ENCODE measurements at places on chromosomes 6 and 20. TPM values are rescaled to one million over a fixed set of nuclear protein-coding genes. Genes with fewer than 3 reads are reported as not detected.

GRCh38 chr6:10465629-10466499 is 51.0 kb upstream of the TFAP2A start:
- H3K36me3 ChIP-seq, result no peaks in the 10 kb centered on the region
- H3K4me1 ChIP-seq, result no peaks in the 10 kb centered on the region
- no peak overlapping the region for H3K4me3 ChIP-seq
- H3K27me3 ChIP-seq, result no peaks in the 10 kb centered on the region
- DNase-seq, result no peak

- H3K36me3 ChIP-seq, result no peaks in the 10 kb centered on the region
- peaks cover 8% of the 10 kb centered on the region for H3K4me1 ChIP-seq
- H3K27me3 ChIP-seq, result no peaks in the 10 kb centered on the region
- DNase-seq, result peak; percentile 48
- H3K27ac ChIP-seq, result peak overlapping the region; percentile 64
These were observed 604 bp upstream of the RAB5IF start for GRCh38 chr20:36604952-36605398.

DNA sequence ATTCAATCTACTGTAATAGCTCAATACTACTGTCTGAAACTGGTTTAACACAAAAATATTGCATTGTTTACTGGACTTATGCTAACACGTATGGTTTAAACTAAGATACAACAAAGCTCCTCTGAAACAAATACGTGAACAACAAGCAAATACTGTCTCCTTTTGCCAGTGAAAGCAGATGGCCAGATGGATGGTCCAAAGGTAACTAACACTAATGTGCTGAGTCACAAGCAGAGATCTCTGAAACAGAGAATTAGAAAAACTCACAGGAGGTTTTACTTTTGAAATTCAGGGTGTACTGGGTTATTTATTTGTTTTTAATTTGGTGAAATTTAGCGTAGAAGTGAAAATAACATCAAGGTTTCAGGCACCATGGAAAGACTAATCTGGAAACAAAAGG is 124.3 kb upstream of the SOX4 start:
- no peaks in the 10 kb centered on the region for H3K36me3 ChIP-seq
- peaks cover 2% of the 10 kb centered on the region for H3K4me1 ChIP-seq
- no peak overlapping the region for H3K27ac ChIP-seq
- DNase-seq, result no peak
- no peak overlapping the region for H3K4me3 ChIP-seq
- H3K27me3 ChIP-seq, result no peaks in the 10 kb centered on the region

- H3K4me3 ChIP-seq, result no peak overlapping the region
- no peaks in the 10 kb centered on the region for H3K27me3 ChIP-seq
- H3K4me1 ChIP-seq, result no peaks in the 10 kb centered on the region
- H3K27ac ChIP-seq, result no peak overlapping the region
- DNase-seq, result peak; percentile 5
These were observed 34.9 kb downstream of the ERMARD start for GRCh38 chr6:169786349-169786748.

- H3K4me1 ChIP-seq, result peaks cover 4% of the 10 kb centered on the region
- DNase-seq, result peak; percentile 59
- no peaks in the 10 kb centered on the region for H3K36me3 ChIP-seq
- no peaks in the 10 kb centered on the region for H3K27me3 ChIP-seq
- H3K27ac ChIP-seq, result peak overlapping the region; percentile 24
- no peak overlapping the region for H3K4me3 ChIP-seq
These were observed 1153.1 kb upstream of the GJE1 start for GRCh38 chr6:140979642-140980091.

GRCh38 chr6:56009636-56010035 is 134.2 kb upstream of the BMP5 start:
- no peak overlapping the region for H3K27ac ChIP-seq
- H3K27me3 ChIP-seq, result no peaks in the 10 kb centered on the region
- H3K4me3 ChIP-seq, result no peak overlapping the region
- no peaks in the 10 kb centered on the region for H3K4me1 ChIP-seq
- no peaks in the 10 kb centered on the region for H3K36me3 ChIP-seq

DNA sequence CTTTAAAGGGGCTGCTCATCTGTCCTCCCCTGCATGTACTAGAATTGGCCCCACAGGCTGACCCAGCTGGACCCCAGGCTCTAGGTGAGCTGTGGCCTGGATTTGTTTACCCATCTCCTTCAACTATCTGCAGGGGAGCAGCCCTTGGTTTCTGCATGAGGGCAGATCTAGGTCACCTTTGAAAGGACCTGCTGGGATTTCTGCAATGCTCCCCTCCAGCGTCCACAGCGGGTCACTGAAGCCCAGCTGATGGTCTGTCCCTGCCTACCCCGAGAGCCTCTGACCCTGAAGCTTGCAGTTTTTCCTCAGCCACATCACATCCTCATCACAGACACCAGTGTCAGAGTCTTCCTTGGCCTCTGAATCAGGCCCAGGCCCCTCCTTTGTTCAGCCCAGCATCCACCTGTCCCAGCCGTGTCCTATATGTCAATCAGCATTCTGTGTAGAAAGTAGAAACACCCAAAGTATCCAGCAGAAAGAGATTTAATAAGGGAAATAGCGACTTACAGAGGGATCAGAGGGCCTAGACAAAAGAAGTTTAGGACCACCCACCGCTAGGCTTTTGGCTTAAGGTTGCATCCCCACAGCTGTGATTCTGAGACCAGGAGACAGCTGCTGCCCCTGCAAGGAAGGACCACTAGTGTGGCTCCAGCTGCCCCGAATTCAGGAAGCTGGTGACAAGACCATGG is 243.1 kb downstream of the LRFN2 start:
- no peak overlapping the region for H3K27ac ChIP-seq
- no peaks in the 10 kb centered on the region for H3K4me1 ChIP-seq
- H3K36me3 ChIP-seq, result no peaks in the 10 kb centered on the region
- H3K4me3 ChIP-seq, result no peak overlapping the region

DNA sequence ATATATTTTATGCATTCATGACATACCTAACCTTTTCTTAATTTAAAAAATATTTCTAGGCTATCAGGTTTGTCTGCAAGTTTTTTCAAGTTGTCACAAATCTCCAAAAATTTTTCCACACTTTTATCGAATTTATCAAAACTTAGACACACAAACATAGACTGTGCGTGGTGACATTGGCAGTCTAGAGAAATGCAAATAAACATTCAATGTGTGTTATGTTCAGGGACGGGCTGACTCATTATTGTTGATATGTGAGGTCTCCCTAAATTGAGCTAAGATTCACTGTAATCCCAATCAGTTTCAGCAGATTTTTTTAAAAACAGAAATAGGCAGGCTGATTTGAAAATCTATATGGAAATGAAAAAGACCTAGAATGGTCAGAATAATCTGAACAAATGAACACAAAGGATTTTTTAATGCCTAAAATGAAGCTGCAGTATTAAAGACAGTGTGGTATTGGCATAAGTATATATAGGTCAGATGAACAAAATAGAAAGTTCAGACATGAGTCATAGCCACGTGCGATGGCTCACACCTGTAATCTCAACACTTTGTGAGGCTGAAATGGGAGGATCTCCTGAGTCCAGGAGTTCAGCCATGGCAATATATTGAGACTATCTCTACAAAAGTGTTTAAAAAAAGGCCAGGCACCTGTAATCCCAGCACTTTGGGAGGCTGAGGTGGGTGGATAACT is 19.2 kb downstream of the BLTP3A start:
- H3K4me1 ChIP-seq, result no peaks in the 10 kb centered on the region
- no peak overlapping the region for H3K4me3 ChIP-seq
- no peak overlapping the region for H3K27ac ChIP-seq
- H3K27me3 ChIP-seq, result no peaks in the 10 kb centered on the region
- H3K36me3 ChIP-seq, result no peaks in the 10 kb centered on the region

DNA sequence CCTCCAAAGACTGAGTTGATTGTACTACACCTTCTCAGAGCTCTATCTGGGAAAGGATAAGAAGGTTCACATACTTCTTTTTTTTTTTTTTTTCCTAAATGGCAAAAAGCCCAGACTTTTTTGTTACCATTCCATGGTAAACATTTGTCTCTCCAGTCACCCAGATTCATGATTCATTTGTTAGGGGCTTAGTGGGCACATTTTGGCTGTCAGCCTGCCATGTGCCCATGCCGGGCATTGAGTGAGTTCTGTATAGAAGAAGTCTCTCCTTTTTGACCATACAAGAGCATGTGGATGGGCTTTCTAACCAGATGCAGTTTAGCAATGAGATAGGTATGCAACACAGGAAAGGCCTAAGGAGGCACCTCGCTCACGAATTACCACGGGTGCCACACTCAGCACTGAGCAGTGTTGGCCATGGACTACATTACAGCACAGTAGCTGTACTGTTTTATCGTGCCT is 447.5 kb upstream of the HSF2 start:
- H3K36me3 ChIP-seq, result no peaks in the 10 kb centered on the region
- no peak for DNase-seq
- H3K27me3 ChIP-seq, result no peaks in the 10 kb centered on the region
- H3K4me1 ChIP-seq, result no peaks in the 10 kb centered on the region

- no peaks in the 10 kb centered on the region for H3K27me3 ChIP-seq
- no peak for DNase-seq
- no peaks in the 10 kb centered on the region for H3K36me3 ChIP-seq
- H3K4me3 ChIP-seq, result no peak overlapping the region
- H3K27ac ChIP-seq, result no peak overlapping the region
- peaks cover 10% of the 10 kb centered on the region for H3K4me1 ChIP-seq
These were observed 120.4 kb downstream of the PHACTR3 start for GRCh38 chr20:59724457-59725366.

DNA sequence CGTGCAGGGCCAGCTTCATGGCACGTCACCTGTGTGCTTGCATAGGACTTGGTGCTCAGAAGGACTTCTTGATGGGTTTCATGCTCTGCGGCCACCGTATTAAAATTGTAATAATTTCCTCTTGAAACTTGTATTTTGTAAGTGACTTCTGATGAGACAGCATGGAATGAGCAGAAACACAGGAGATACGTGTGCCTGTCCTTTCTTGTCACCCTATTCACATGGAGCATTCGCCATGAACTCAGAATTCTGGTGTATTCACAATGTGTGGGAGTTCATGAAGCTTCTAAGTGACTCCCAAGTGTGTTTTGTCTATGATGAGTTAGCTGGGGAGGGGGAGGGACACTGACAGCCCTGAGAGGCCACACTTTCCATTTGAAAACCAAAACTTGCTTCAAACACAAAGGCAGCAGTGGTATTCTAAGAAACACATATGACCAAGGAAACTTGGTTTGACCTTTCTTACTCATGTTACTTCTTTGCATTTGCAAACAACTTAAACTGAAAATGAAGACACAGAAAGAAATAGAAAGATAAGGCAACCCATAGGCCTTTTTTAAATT is 92.1 kb upstream of the NEDD9 start:
- H3K4me3 ChIP-seq, result no peak overlapping the region
- H3K4me1 ChIP-seq, result no peaks in the 10 kb centered on the region
- H3K27me3 ChIP-seq, result no peaks in the 10 kb centered on the region
- H3K36me3 ChIP-seq, result no peaks in the 10 kb centered on the region
- no peak for DNase-seq

DNA sequence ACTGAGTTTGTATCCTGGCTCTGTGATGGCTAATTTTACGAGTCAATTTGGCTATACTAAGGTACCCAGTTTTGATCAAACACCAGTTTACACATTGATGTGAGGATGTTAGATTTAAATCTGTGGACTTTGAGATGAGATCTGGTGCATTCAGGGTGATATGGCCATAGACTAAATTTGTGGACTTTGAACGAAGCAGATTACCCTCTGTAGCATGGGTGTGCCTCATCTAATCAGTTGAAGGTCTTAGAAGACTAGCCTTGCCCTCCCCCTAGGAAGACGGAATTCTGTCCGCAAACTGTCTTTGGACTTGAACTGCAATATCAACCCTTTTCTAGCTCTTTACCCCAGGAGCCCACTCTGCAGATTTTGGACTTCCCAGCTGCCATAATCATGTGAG is 547.8 kb upstream of the CITED2 start:
- H3K4me1 ChIP-seq, result peaks cover 2% of the 10 kb centered on the region
- no peaks in the 10 kb centered on the region for H3K36me3 ChIP-seq
- DNase-seq, result no peak
- H3K27ac ChIP-seq, result no peak overlapping the region
- H3K27me3 ChIP-seq, result no peaks in the 10 kb centered on the region
- H3K4me3 ChIP-seq, result no peak overlapping the region

DNA sequence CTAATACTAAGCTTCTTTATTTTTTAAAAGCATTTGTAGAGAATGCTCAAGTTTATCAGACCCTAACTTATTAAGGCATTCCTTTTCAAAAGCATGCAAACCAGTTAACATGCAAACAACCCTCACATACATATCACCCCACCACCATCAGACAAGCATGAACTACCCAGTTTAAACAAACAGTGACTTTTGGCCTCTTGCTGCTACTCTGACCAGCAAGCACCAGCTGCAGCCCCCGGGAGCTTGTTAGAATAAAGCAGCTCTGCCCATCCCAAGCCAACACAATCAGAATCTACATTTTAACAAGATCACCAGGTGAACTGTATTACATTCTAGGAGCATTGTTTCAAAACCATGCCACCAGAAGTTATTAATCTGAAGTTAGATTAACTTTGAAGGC is 5.9 kb upstream of the NUP153 start:
- no peaks in the 10 kb centered on the region for H3K27me3 ChIP-seq
- no peaks in the 10 kb centered on the region for H3K4me1 ChIP-seq
- no peaks in the 10 kb centered on the region for H3K36me3 ChIP-seq
- no peak for DNase-seq

DNA sequence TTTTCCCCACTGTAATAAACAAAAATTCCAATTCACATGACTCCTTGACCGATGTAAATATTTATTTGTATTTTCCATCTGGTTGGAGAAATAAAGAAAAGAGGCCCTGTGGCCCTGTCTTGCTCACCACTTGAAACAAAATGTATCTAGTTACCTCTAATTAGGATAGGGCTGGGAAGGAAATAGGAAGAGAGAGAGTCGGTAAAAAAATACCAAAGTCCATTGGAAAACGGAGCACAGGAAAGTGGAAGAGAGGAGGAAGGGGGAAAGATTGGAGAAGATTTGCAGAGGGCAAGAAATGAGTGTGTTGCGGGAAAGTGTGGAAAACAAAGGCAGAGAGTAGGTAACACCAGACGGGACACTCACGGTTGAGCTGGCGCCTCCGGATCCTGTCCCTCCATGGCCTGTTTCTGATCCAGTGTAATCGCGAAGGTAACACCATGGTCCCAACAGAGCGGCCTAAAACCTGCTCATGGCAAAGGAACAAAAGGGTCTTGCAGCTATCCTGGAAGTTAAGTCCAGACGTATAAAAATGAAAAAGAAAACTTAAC is 105.8 kb upstream of the RIPOR2 start:
- no peak overlapping the region for H3K27ac ChIP-seq
- no peaks in the 10 kb centered on the region for H3K27me3 ChIP-seq
- H3K36me3 ChIP-seq, result no peaks in the 10 kb centered on the region
- no peak for DNase-seq

KIFC1 gene
- 1.9 TPM for total RNA-seq

DPPA5 gene
- total RNA-seq, result not detected

ENPP5 gene
- total RNA-seq, result 12.2 TPM

ASIP gene
- 34.5 TPM for total RNA-seq

KIF6 gene
- total RNA-seq, result 0.82 TPM

TRIM40 gene
- total RNA-seq, result not detected
